ENCODE measurements at places on chromosomes 6 and 20. TPM values are rescaled to one million over a fixed set of nuclear protein-coding genes. Genes with fewer than 3 reads are reported as not detected.

The HSP90AB1 gene
- 480 TPM for total RNA-seq

DNA sequence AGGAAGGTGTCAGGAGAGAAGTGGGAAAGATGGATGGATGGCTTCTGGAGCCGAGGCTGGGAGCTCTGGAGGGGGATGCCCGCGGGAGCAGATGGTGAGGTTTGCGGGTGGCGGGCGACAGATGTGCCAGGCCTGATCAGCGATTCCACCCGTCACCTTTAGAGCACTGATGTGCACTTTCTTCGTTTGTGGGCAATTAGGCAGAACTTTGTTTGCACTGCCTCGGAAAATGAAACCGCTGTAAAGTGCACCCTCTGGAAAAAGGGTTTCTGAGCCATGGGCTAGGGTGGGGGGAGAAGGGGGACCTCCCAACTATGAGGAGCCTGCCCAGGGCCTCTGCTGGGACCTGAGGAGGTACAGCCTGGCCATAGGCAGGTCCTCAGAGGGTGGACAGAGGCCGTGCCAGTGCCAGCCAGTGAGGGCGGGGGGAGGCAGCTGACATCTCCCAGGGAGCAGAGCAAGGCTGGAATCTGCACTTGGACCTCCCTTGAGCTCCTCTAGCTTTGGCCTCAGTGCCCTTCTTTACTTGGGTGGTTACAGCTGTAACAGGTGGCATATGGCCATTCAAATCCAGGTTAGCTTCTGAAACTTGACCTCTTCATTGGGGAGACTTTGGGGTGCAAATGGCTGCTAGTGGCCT, 58.7 kb downstream of the CD40 start:
- no peaks in the 10 kb centered on the region for H3K27me3 ChIP-seq
- H3K27ac ChIP-seq = no peak overlapping the region
- no peak overlapping the region for H3K4me3 ChIP-seq
- no peak for DNase-seq

DNA sequence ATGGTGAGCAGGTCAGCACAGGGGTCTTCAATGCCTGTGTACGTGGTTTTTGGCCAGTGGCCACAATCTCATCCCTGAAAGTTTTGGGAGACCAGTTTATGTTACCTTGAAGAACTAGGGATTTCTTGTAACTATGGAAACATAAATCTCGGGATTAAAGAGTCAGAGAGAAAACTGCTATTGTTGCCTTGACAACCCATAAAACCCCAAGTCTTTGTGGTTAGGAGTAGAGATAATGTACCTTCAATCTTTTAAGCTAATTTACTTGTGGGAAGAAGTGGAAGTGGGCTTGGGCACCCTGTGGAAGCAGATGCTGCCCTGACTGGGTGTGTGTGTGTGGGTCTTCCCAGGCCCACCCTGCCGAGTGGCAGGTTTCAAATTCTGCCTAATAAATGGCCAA, 46.1 kb upstream of the ZNF831 start:
- no peak for DNase-seq
- H3K27me3 ChIP-seq = no peaks in the 10 kb centered on the region
- H3K4me1 ChIP-seq = no peaks in the 10 kb centered on the region
- no peak overlapping the region for H3K27ac ChIP-seq

DNA sequence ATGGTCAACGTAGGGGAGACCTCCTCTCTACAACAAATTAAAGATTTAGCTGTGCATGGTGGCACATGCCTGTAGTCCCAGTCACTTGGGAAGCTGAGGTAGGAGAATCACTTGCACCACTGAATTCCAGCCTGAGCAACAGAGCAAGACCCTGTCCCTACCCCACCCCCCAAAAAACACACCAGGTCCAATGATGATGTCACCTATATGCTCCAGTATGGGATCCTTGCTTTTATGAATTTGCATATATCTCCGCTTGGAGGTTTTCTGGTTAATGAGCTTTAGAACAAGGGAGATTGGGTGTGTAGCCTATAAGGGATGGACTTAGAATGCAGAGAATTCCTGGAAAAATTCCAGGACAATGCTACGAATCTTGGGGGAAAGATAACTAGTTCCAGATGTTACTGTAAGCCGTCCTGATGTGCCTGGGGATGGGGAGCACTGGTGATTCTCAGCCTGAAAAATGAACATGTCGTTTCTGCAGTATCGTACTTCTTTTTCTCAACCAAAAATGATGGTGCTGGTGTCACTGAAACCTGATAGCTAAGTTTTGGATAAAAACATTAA, 61.1 kb downstream of the ZBTB2 start:
- no peak for DNase-seq
- H3K27ac ChIP-seq = no peak overlapping the region
- H3K4me1 ChIP-seq = no peaks in the 10 kb centered on the region
- H3K4me3 ChIP-seq = no peak overlapping the region
- H3K36me3 ChIP-seq = no peaks in the 10 kb centered on the region

GRCh38 chr6:16770701-16771569, 9.7 kb upstream of the ATXN1 start:
- no peaks in the 10 kb centered on the region for H3K36me3 ChIP-seq
- no peaks in the 10 kb centered on the region for H3K27me3 ChIP-seq
- H3K4me1 ChIP-seq = no peaks in the 10 kb centered on the region
- H3K27ac ChIP-seq = no peak overlapping the region

DNA sequence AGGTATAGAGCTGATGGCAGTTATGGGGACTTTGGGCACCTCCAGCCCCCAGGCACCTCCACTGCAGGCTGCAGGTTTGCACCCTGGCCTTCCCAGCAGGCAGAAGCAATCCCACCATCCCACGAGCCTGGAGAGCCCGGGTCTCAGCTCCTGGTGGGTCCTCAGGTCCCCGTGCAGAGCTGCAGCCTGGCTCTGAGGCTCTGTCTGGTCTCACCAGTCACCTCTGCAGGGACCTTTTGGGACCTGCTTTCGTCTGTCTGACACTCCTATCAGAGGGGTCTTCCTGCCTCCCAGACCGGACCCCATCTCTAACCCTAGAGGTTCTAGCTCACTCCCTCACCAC, 41.9 kb downstream of the FGD2 start:
- no peaks in the 10 kb centered on the region for H3K36me3 ChIP-seq
- DNase-seq = no peak
- H3K27me3 ChIP-seq = no peaks in the 10 kb centered on the region
- H3K27ac ChIP-seq = no peak overlapping the region

DNA sequence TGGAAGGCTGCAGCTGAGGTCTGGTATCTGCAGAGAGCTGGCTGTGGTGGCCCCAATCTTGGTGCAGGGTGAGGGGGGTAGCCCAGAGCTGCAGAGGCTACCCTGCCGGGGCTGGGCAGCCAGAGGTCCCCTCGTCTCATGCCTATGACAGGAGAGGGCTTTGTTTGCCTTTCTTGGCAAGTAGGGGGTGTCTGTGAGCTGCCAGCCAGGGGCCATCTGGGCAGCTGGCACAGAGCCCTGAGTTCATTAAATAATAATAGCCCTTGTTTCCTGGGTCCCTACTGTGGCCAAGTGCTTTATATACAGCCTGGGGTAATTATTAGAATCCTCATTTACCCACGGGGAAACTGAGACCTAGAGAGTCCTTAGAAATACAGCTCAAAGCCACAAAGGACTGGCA, 66.6 kb downstream of the EZR start:
- H3K27ac ChIP-seq = no peak overlapping the region
- H3K27me3 ChIP-seq = no peaks in the 10 kb centered on the region
- H3K4me3 ChIP-seq = no peak overlapping the region
- H3K4me1 ChIP-seq = peaks cover 5% of the 10 kb centered on the region
- DNase-seq = no peak

GRCh38 chr20:19701429-19701828, 56.6 kb upstream of the RIN2 start:
- DNase-seq = no peak
- H3K27me3 ChIP-seq = no peaks in the 10 kb centered on the region
- no peak overlapping the region for H3K4me3 ChIP-seq
- H3K36me3 ChIP-seq = no peaks in the 10 kb centered on the region
- no peaks in the 10 kb centered on the region for H3K4me1 ChIP-seq

The CASP8AP2 gene
- total RNA-seq = 18.3 TPM

GRCh38 chr20:13778827-13779226, 5.9 kb downstream of the ESF1 start:
- no peak for DNase-seq
- H3K27me3 ChIP-seq = no peaks in the 10 kb centered on the region
- no peaks in the 10 kb centered on the region for H3K36me3 ChIP-seq
- no peak overlapping the region for H3K27ac ChIP-seq
- no peak overlapping the region for H3K4me3 ChIP-seq
- H3K4me1 ChIP-seq = no peaks in the 10 kb centered on the region

The RARS2 gene
- 35.7 TPM for total RNA-seq

DNA sequence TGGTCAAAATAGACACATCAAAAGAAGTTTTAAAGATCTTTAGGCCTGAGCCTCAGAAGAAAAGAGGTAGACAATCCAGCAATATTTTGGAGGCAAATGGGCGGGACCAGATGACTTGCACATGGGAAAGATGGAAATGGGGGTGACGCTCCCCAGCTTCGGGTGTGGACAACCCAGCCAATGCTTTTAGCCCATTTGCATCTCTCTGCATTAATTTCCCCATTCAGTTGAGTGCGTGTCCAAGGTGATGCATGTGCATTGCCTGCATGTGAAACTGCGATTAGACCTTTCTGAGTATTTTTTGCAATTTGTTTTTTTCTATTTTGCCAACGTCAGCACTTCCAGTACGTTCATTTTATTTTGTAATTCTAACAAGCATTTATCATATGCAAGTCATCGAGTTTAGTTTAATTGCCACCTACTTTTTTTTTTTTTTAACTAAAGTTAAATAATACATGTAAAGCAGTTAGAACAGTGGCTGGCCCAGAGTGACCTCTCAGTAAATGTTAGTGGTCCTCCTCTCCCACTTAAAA, 24.2 kb downstream of the PDRG1 start:
- H3K27me3 ChIP-seq = no peaks in the 10 kb centered on the region
- H3K36me3 ChIP-seq = no peaks in the 10 kb centered on the region
- no peak for DNase-seq
- H3K4me1 ChIP-seq = no peaks in the 10 kb centered on the region

The SLC12A5 gene
- 5.5 TPM for total RNA-seq

The SGK2 gene
- total RNA-seq = 6.2 TPM

- H3K27me3 ChIP-seq = no peaks in the 10 kb centered on the region
- no peaks in the 10 kb centered on the region for H3K36me3 ChIP-seq
- H3K4me1 ChIP-seq = peaks cover 10% of the 10 kb centered on the region
- H3K27ac ChIP-seq = no peak overlapping the region
These were observed 31.7 kb upstream of the CCN5 start for GRCh38 chr20:44683263-44684046.

All from testis (tissue), 5 donors.